ENCODE measurements at places on chromosomes 1 and 21. TPM values are rescaled to one million over a fixed set of nuclear protein-coding genes. Genes with fewer than 3 reads are reported as not detected.

Gene ESPN
- not detected for polyA plus RNA-seq

Gene HPCA
- not detected for polyA plus RNA-seq

Gene GPA33
- polyA plus RNA-seq = 0.84 TPM

Gene DMAP1
- polyA plus RNA-seq = 18.9 TPM

Gene TBCE
- 15.4 TPM for polyA plus RNA-seq

Gene UTS2
- polyA plus RNA-seq = 0.11 TPM

Gene PLA2G5
- polyA plus RNA-seq = not detected

Gene RNU1-4
- not detected for polyA plus RNA-seq

Gene ANGEL2
- polyA plus RNA-seq = 18.3 TPM

Gene C1orf141
- not detected for polyA plus RNA-seq

Gene BCAR3
- not detected for polyA plus RNA-seq

Gene NBPF4
- not detected for polyA plus RNA-seq

Gene CHI3L2
- polyA plus RNA-seq = 9.9 TPM

Gene CFAP141
- not detected for polyA plus RNA-seq

Gene KCNJ9
- not detected for polyA plus RNA-seq

Gene SLC25A34
- polyA plus RNA-seq = 1.8 TPM

Gene OBSCN
- 0.57 TPM for polyA plus RNA-seq

Gene RNF186
- polyA plus RNA-seq = not detected

Gene OR2AK2
- not detected for polyA plus RNA-seq

Gene EVA1B
- 36.6 TPM for polyA plus RNA-seq

Gene LCE1D
- polyA plus RNA-seq = not detected

Gene GBP4
- polyA plus RNA-seq = 13.0 TPM

Gene BMP8A
- polyA plus RNA-seq = not detected

Gene CELA3A
- polyA plus RNA-seq = not detected

Gene KCNA3
- polyA plus RNA-seq = 4.8 TPM

Gene TSPEAR
- polyA plus RNA-seq = not detected

Gene OR10R2
- not detected for polyA plus RNA-seq

Gene RHCE
- not detected for polyA plus RNA-seq

Gene TRIM58
- polyA plus RNA-seq = 0.68 TPM

Gene GUCA2B
- polyA plus RNA-seq = not detected

Gene FMO3
- polyA plus RNA-seq = not detected

Gene PGLYRP3
- polyA plus RNA-seq = not detected

Gene SYT2
- polyA plus RNA-seq = not detected

Gene MCOLN3
- polyA plus RNA-seq = not detected

Gene S100A1
- not detected for polyA plus RNA-seq

Gene S100A4
- polyA plus RNA-seq = 7,344 TPM
